Right lobe of liver (tissue), 6 donors: ENCODE measurements at places on chromosomes 6 and 20. TPM values are rescaled to one million over a fixed set of nuclear protein-coding genes. Genes with fewer than 3 reads are reported as not detected.

- DNase-seq = no peak
These were observed 65.9 kb upstream of the SLC22A23 start for GRCh38 chr6:3522561-3523260.

SPATS1 gene
- total RNA-seq = not detected

GJA1 gene
- 1.9 TPM for total RNA-seq

HAO1 gene
- 237 TPM for total RNA-seq
